ENCODE measurements at places on chromosomes 4 and X.

DNA sequence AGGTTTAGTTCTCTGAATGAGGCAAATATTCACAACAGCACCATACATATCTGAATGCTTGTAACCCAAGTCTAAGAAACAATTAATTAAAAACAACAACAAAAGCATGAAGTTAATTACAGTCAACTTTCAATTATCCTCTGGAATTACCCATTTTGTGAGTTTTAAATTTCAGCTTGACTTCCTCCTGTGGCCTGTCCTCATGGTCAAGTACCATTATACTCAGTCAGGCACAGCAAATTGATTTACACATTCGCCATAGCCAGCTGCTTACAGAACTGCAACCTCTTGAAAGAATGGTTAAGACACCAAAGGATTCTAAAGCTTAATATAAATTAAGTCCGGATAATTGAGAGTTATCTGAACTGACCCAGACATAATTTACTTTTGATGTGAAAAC lies 306.5 kb downstream of the CAMK2D start:
- DNase-seq = no peak

DNA sequence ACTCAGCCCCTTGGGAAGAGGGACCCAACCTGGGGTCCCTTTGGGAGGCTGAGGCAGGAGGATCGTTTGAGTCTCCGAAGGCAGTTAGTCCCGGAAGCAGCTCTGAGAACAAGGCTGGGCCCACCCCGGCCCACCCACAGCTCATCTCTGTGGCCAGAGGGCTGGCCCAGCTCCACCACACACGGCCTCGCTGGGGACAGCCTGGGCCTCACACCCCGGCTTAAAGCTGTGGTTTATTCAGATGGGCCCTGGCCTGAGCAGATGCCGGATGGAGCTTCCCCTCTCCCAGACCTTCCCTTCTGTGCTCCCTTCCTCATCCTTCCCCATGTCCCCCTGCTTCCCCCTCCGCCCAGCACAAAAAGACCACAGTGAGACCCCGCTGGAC lies 54.4 kb downstream of the FAM53A start:
- DNase-seq = no peak

- no peak for DNase-seq
Observed at GRCh38 chr4:113899271-113900070, 80.0 kb downstream of the ARSJ start.

DNA sequence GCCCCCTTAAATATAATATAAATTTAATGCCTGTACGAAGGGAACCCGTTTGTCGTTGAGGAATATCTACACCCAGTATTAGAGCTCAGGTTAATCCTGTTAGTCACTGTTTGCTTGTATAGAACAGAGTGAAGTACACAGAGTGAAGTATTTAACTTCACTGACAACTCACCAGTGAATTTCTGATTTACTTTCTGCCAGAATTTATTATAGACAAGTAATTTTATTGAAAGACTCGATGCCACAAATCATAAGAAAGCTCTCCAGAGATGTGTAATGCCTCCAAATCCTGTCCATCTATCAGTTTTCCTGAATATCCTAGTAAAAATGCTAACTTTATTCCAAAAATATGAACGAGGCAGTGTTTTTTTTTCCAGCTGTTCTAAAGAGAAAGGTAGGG lies 1.6 kb downstream of the GAB1 start:
- no peak for DNase-seq

GRCh38 chrX:71870208-71871098 lies 40.2 kb upstream of the NHSL2 start:
- DNase-seq = no peak

DNA sequence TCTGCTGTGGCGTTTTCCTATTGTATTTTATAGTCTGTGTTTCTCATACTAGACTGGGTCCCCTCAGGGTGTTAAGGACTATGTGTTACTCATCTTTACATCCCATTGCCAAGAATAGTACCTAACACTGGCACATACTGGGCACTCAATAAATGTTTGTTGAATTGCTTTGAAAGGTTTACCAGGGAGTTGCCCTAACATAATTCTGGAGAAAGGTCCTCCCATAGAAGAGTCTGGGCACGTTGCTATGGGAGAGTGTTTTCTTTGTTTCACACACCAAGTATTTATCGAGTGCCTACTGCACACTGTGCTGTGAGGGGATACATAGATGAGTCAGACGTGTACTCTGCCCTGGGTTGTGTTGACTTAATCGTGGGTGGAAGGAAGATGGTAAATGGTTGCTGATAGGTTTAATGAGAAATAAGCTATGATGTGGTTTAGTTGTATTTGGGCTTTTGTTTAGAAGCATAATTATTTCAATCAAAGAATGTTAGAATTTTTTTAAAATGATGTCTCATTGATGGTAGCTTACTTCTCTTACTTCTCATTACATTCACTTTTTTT lies 42.9 kb downstream of the AFF1 start:
- DNase-seq = no peak

DNA sequence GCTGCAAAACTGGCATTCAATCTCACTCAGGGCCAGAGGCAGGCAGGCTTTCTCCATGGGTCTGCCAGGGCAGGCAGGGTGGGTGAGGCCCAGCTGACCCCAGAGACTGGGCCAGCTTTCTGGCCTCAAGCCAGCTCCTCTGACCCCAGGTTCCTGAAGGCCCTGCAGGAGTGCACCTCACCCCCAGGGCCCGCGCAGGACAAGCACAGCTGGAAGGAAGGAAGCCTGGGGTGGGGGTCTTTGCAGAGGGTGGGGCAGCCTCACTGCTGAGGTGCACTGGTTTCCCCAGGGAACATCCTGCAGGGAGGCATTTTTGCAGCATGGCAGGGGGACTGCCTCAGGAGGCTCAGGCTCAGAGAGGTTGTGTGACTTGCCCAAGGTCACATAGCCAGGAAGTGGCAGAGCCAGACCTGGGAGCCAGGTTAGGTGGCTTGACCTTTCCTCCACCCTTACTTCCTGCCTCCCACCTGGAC lies 31.5 kb upstream of the AFAP1 start:
- no peak for DNase-seq

DNA sequence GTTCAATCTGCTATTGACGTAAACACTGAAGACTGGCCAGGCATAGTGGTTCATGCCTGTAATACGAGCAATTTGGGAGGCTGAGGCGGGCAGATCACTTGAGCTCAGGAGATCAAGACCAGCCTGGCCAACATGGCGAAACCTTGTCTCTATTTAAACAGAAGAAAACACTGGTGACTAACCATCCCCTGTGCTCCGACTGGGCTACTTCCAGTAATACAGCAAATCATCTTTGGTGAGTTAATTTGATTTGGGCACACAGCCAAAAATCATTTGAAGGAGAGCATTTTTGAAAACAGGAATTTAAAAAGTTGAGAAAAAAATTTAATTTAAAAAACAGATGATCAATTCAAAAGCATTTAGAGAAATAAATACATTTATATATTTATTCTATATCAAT lies 52.0 kb downstream of the SEC24D start:
- DNase-seq = peak; percentile 31

DNA sequence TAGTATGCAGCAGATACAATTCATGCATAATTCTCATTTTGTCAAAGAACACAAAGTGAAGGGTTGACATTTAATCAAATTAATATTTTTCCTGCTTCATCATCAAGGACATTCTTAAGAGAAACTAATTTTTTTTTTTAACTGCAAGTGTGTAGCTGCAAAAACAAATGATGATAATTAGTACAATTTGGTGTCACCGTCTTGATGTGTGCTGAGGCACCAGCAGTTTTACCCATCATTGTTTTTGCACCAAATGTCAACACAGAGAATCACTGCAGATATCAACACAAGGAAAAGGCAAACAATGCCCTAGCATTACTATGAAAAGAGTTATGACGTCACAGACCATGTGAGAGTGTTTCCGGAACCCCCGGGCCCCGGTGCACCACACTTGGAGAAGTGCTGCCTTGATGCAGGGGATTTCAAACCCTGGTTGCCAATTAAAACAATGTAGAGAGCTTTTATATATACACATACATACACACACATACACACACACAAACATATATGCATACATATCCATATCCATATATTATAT lies 55.9 kb downstream of the AGA start:
- no peak for DNase-seq

DNA sequence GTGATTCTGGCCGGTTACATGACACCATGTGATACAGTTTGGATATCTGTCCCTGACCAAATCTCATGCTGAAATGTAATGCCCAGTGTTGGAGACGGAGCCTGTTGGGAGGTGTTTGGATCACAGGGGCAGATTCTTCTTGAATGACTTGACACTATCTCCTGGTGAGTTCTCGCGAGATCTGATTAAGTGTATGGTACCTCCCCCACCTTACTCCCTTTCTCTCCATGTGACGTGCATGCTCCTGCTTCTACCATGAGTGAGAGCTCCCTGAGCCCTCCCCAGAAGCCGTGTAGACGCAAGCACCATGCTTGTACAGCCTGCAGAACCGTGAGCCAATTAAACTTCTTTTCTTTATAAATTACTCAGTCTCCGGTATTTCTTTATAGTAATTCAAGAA lies 23.6 kb downstream of the CPE start:
- DNase-seq = no peak

DNA sequence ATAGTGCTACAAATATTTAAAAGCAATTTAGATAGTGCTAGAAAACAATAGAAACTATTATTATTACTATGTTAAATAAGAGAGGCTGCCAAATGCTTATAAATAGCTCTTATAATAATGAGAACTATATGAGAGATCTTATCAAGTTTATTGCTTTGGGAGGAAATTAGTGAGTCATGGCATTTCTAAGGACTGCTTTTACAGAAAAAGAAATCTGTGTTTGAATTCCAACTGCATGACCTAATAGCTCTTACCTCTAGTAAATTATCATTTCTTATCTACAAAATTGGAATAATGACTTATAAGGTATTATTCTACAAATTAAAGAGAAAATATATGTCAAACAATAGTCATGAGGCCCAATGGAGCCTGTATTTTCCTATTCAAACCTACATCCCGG lies 177.2 kb downstream of the GABRG1 start:
- no peak for DNase-seq

- DNase-seq = no peak
Observed at GRCh38 chr4:176307666-176307930, 12.2 kb upstream of the SPCS3 start.

DNA sequence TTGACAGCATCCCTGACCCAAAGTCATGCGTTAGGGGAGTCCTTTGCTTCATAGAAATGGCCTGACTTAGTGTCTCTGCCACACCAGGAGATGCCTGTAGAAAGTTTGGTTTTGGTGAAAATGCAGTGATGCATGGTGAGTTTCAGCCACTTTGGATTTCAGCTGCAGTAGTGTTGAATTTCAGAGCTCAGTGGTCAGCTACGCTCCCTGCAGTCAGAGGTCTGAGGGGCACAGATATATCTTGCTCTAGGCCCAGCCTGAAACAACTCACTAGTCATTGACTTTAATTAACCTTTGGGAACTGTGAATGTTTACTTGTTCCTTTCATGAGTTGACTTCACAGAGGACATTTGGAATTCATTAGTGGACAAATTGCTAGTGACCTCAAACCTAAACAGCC lies 17.5 kb downstream of the RBMX2 start:
- no peak for DNase-seq

DNA sequence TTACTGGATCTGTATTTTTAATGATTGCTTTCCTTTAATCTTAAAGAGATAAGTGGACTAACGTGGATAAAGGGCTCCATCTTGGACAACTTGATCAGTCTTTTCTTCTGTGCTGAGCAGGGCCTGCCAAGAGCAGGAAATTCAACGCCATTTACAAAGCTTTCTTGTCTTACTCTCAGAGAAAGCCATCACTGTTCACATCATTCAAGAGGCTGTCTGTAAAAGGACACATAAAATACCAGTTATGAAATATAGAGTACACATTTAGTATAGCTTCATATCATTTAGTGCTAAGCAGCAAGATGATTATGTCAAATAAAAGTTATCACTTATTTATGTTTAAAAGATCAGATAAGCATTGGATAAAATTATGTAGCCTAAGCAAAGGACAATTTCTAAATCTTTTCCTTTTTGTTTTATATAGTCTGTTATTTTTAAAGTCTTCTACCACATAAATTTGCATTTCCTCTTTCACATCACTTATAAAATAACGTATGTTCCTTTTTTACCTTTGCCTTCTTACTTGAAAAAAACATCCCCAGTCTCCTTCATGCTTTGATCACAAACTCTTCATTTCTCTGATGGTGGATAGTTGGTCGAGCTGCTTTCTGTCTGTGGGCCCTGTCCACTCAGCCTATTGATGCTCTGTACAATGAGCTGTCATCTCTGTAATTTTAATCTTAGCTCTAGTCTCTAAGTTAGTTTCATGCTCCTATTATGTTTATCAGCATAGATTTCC lies 2.1 kb upstream of the CCNG2 start:
- DNase-seq = no peak

GRCh38 chr4:1209821-1210220 lies 37.4 kb upstream of the SPON2 start:
- DNase-seq = peak; percentile 91

- DNase-seq = no peak
Observed at GRCh38 chr4:87500092-87500462, 29.1 kb downstream of the SPARCL1 start.

DNA sequence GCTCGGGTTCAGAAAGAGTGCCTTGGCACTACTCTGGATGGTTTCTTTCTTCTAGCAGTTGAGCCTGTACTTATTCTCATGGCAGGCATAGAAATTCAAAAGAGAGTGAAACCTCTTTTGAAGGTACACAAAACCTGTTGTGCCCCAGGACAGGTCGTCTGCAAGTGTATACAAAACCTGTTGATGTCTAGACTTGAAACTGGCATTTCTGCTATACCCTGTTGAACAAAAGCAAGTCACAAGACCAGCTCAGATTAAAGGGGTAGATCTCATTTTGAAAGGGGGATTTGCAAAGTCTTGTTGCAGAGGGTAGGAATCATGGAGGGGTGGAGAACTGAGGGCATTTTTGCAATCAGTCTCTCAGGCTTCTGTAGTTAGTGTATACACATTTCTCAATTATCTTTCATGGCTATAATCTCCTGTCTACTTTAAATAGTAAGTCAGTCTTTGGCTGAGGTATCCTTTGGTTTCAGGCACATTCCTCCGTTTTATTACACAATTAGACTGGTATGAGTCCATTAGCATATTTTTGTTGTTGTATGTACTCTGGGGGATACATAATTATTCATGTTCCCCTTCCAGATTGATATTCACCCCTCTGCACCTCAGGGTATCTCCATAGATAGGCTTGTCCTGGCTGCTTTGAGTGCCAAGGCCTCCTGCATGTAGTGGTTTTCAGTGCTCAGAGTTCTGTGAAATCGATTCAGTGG lies 251.4 kb downstream of the DTHD1 start:
- no peak for DNase-seq

DNA sequence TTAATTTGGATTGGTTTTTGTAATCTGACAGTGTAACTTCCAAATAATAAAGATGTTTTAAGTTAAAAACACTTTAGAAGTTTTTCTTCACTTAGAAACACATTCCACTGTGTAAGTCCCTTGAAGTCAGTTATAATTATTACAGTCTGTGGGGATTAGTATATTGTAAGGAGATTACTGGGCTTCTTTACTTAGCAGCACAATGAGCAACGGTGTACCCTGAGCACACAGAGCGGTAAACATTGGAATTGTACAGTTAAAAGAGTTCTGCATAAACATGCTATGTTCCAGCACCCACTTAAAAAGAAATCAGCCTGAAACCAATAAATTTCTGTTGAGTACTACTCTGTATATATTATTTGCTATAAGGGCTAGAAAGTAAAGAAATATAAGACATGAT lies 44.3 kb downstream of the CCSER1 start:
- DNase-seq = no peak

GRCh38 chrX:32530802-32531403 lies 680.4 kb downstream of the DMD start:
- no peak for DNase-seq
